Lower leg skin (tissue), 4 donors: ENCODE measurements at places on chromosomes 3 and 15. TPM values are rescaled to one million over a fixed set of nuclear protein-coding genes. Genes with fewer than 3 reads are reported as not detected.

DNA sequence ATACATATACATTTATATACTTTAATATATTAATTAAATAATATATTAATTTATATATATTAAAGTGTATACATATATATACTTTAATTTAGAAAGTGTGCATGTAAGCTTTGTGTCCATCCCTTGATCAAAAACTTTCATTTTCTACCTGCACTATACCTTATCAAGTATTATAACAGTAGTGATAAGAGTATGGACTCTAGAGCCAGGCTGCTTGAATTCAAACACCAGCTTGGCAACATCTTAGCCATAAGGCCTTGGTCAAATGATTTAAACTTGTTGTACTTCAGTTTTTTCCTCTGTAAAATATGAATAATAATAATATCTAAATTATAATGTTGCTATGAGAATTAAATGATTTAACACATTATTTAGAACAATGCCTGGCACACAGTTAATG, 327.6 kb upstream of the NECTIN3 start:
- DNase-seq, result no peak

DNA sequence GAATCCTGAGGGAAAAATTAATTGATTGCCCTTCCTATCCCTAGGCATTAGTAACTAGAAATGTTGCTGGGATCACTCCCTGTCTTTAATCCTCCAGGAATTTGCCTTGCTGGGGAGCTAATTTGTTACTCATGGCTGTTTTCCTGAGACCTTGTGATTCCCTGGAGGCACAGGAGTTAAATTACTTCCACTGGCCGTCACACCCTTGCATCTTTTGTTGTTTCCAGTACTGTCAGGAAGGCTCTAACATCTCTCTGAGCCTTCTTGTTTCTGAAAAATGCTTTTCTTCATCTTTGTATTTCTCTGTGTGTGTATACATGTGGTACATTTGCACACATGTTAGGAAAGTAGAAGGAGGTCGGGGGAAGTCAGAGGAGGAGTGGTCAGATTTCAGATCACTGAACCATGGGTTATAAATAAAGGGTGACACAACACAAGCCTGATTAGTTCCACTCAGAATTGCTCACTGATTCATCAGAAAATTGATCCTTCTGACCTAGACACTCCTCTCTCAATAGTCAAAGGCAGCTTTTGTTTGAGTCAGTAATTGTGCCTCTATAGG, 23.5 kb upstream of the LRRFIP2 start:
- DNase-seq, result no peak

GRCh38 chr15:77064063-77064462, 6.8 kb downstream of the TSPAN3 start:
- DNase-seq, result no peak

DNA sequence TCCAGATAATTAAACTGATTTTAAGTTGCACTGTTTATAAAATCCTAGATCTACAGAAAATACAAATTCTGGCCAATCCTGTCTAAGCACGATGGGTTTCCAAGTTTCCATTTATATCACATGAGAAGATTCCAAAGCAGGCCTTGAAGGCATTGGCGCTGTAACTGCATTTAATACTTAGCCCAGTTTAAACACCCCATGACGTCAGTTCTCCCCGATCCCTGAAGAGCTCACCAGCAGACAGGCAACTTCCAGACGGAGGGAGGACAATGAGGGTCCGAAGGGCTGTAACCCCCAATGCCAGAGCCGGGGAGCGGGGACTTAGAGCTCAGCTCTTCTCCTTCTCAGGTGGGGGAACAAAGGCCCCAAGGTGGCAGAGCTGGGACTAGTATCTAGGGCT, 117.3 kb downstream of the XXYLT1 start:
- DNase-seq, result no peak

DNA sequence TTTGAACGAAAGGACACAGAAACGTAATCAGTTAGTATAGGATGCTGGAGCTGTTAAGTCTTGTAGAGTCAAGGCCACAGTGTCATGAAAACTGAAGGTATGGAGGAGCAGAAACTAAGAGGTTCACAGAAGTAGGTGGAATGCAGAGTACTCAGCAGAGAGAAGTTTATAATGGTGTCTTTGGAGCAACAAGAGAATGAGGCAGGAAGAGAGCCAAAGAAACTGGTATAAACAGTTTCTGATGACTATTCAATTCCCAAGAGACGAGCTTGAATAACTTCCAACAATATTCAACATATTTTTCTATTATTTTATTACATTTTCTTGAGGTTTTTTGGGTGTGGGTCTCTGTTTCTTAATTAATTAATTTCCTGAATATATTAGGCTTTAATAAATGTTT, 29.6 kb downstream of the GALK2 start:
- DNase-seq, result no peak

GRCh38 chr3:159787178-159787574, 201.5 kb upstream of the IL12A start:
- no peak for DNase-seq

Gene SLC28A2
- total RNA-seq, result not detected

Gene SLC28A1
- total RNA-seq, result not detected

Gene KCNAB1
- 2.9 TPM for total RNA-seq

Gene SAMD7
- total RNA-seq, result not detected

Gene KBTBD8
- 0.13 TPM for total RNA-seq

Gene LOXL1
- total RNA-seq, result 4.6 TPM
